PC-3 (cell line): ENCODE measurements at places on chromosomes 1 and 21. TPM values are rescaled to one million over a fixed set of nuclear protein-coding genes. Genes with fewer than 3 reads are reported as not detected.

MROH9 gene
- total RNA-seq, result not detected in 2 replicates

RXFP4 gene
- total RNA-seq, result not detected in 2 replicates

ACTL8 gene
- total RNA-seq, result not detected in 2 replicates

TPTE gene
- total RNA-seq, result not detected in 2 replicates

IVL gene
- total RNA-seq, result 0.55 and 1.0 TPM in 2 replicates

SH3D21 gene
- 11.3 and 16.4 TPM in 2 replicates for total RNA-seq

SRGAP2C gene
- 6.6 and 7.6 TPM in 2 replicates for total RNA-seq

CFAP74 gene
- total RNA-seq, result 0.23 TPM in 1 of 2 replicates, not detected in the other

TNFRSF4 gene
- 0.11 and 0.17 TPM in 2 replicates for total RNA-seq

DNA sequence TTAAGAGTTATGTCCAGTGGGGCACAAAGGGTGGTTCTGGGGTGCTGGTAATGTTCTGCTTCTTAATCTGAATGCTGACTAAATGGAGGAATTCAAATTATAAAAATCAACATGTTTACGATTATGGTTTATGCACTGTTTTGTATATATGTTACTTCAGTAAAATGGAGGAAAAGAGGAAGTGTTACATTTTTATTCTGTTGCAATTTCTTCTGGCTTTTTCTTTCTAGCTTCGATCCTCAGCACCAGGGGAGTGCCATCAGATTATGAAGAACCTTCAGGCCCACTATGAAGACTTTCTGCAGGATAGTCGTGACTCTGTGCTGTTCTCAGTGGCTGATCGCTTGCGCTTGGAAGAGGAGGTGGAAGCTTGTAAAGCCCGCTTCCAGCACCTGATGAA is 105.5 kb downstream of the MACF1 start:
- no peak for DNase-seq

DNA sequence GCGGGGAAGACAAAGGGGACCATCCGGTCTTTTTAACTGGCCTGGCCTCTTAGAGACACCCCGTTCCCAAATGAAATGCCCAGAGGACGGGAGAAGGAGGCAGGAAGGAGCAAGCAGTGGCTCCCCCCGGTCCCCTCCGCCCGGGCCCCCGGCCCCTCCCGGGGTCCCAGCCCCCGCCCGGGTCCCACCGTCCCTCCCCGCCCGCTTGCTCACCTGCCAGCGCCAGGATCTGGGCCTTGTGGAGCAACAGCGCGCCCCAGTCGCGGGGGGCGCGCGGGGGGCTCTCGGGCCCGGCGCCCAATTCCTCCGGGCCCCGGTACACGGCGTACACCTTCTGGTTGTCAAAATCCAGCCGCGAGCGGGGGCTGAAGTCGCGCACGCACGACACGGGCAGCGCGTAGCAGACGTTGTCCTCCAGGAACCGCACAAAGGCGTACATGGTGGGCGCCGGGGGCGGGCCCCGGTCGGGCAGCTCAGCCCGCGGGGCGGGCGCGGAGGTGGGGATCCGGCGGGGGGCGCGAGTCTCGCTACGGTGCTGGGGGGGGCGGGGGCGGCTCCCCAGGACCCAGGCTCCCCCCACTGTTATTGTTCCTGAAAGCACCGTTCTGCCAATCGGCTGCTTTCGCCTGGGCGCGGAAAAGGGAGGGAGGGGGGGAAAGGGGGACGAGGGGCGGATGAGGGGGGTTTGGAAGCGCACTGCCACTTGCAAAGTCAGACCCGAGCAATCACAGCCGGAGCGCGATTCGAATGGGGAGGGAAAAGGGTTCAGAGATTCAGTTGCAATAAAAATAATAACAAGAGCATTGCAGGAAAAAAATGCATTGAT is at the start of gene BEND5:
BEND5 (minus strand) TSS at position 499 of the 826 bp plus-strand sequence; CDS start at position 439, 60 bp downstream.
- DNase-seq, result peak; percentile 18

DNA sequence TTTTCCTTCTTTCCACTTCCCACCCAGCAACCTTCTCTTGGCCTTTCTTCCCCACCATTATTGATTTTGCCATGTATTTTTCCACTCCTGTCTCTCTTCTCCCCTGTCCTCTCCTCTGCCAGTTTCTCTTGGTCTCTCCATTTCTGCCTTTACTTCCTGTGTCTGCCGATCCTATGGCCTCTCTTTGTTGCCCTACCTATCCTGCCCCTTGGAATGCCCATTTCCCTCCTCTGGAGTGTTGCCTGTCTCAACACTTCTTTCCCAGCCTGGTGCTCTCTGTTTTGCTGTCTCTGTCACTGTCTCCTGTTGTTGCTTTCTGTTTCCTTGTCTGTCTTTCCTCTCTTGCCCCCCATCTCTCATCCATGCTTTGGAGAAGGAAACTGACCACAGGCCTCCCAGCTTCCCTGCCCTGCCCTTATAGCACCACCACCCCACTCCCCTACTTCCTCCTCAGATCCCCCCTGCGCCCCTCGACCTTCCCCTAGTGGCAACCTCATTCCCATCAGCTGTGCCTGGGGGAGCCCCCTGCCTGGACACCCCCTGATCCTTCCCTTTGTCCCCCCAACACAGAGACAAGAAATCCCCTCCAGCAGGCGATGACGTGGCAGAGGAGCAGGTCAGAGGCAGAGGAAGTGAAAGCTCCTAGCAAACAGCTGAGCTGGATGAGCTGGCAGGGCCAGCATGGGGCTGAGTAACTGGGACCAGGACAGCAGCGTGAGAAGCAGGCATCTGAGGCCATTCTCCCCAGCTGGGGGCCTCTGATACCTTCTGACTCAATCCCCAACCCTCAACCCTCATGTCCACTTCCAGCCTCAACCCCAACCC is 6.6 kb upstream of the ETV3L start:
- DNase-seq, result peak; percentile 77

DNA sequence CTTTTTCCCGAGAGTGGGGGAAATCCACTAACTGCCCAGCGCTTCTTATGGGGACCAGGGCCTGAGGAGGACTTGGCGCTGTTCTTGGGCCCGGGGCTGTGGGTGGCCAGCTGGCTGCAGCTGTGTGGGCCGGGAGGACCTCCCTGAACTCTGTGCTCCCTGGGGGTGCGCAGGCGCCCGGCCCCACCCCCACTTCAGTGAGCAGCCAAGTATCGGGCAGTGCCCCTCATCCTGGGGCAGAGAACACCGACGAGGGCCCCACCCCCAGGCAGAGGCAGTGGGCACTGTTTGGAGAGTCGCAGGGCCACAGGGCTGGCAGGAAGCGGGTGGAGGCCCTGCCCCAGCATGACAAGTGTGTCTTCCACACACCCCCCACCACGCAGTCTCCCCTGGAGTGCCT is 32.5 kb upstream of the SLC19A1 start:
- DNase-seq, result no peak

GRCh38 chr1:203519053-203519840 is 25.3 kb downstream of the OPTC start:
- no peak for DNase-seq

DNA sequence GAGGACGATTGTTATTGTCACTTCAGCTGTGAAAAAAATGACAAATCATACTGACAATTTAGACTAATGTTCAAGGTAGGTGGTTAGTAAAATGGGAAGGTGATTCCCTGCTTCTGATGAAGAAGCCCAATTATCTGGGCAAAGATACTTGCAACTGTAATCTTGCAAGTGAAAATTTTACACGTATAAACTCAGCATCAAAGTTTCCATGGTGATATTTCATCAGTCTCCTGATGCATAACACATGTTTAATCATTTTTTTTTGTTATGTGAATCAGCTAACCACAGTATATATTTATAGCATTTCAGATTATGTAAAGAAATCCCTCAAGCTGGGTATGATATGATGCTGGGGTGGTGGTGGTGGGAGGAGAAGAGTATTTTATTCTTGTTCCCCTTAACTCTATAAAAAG is 16.4 kb upstream of the KCNK1 start:
- DNase-seq, result peak; percentile 43

DNA sequence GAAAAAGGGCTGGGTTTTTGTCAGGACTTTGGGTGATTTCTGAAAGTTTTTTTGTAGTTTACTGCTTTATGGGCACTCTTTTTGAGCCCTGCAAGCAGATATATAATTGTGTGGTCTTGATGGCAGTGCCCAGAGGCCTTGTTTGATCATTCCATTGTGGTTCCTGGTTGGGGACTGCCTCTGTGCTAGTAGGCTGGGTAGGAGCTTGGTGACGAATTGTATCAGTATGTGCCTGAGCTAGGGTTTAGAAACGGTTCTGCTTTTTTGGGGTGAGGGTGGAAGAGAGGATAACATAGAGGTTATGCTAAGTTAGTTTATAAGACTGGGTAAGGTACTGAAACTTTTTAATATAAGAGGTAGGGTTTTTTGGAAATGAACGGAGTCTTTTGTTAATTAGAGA is 139.7 kb upstream of the ETV3 start:
- no peak for DNase-seq

DNA sequence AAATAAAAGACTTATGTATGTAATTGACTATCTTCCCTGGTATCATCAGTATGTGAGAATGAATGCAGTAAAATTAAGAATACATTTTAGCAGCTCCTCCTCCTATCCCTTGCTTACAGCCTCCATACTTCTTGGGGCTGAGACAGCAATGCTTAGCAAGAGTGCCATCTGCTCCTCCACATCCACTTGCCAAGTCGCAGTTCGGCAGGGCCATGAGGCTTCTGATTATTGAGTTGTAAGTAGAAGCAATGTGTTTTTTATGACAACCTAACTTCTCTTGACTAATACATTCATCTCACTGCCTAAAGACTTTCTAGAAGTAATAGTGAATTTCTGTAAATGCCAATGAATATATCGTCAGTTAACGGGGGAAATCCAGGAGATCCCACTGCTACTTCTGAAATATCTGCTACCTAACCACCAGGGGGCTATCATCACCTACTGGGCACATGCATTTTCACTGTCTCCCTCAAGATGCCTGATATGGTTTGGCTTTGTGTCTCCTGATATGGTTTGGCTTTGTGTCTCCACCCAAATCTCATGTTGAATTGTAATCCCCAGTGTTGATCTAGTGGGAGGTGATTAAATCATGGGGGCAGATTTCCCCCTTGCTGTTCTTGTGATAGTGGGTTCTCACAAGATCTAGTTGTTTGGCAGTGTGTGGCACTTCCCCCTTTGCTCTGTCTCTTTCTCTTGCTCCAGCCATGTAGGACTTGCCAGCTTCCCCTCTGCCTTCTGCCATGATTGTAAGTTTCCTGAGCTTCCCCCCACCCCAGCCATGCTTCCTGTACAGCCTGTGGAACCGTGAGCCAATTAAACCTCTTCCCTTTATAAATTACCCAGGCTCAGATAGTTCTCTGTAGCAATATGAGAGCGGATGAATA is 59.6 kb downstream of the EXTL2 start:
- DNase-seq, result peak; percentile 33

DNA sequence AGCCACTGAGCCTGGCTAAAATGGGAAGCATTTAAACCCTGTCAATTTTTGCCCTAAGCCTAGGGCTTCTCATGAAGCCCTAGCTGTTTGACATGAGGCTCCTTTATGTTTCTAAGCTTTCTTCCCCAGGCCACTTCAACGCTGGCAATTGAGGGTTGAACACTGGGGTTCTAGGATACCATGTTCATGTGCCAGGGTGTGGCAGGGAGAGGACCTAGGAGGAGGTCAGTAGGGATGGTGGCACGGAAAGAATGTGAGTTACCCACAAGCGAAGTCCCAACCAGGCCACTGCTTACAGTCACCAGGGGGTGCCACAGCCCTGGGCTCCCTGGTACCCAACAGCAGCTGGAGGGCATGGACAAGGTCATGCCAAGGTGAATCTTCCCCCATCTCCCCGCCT is 90.8 kb upstream of the AJAP1 start:
- DNase-seq, result no peak

- DNase-seq, result peak; percentile 40
Observed at GRCh38 chr21:41764558-41765419, 2.1 kb downstream of the RIPK4 start.

- no peak for DNase-seq
Observed at GRCh38 chr1:178367151-178367550, 129.6 kb downstream of the CLEC20A start.

DNA sequence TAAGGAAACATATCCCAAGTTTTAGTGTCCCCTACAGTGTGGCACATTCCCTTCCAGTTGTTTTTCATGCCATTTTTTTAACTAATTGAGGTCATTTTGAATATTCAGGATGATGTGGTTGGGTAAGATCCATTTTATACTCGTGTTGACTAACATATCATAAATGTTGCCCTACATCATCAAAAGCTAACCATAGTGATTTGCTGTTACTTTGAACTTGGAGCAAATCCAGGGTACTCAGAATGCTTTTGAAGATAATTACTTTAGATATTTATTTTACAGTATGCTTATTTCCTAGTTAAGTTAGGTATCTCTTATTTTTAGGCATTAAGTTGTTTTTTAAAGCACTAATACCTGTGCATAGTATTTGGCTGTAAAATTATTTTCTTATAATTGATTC is 57.8 kb downstream of the DYRK1A start:
- DNase-seq, result no peak

- no peak for DNase-seq
Observed at GRCh38 chr1:221688488-221688843, 53.4 kb downstream of the DUSP10 start.

GRCh38 chr1:37840711-37841110 is 18.7 kb downstream of the MTF1 start:
- no peak for DNase-seq

DNA sequence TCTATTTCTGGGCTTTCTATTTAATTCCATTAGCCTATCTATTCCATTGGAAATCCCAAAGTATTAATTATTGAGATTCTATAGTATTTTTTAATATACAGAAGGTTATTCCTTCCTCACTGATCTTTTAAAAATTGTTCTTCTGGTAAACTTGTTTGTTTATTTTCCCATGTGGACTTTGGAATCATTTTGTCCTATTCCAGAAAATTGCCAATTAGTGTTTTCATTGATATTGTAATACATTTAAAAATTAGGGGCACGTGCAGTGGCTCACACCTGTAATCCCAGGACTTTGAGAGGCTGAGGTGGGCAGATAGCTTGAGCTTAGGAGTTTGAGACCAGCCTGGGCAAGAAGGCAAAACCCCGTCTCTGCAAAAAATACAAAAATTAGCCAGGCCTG is 8.4 kb upstream of the TLCD4 start:
- DNase-seq, result no peak

DNA sequence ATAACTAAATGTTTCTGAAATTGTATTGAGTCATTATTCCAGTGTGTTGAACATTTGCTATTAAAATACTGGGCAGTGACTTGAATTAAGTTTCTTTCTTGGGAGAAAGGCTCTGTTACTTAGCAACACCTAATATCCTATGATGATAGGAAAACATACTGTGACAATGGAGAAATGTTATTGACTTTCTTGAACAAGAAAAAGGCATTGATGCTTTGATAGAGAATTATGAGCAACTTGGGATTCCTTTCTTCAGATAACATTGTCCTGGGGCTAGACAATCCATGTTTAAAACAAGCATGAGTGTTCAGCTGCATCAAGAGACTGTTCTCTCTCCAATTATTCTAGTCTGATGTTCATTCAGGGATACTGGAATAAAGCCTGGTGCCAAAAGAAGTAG is 215.9 kb upstream of the L1TD1 start:
- DNase-seq, result no peak

- DNase-seq, result no peak
Observed at GRCh38 chr1:181603735-181604410, 120.6 kb downstream of the CACNA1E start.

GRCh38 chr1:61315011-61315410 is 232.7 kb downstream of the NFIA start:
- no peak for DNase-seq
